ENCODE measurements at places on chromosomes 4 and X. TPM values are rescaled to one million over a fixed set of nuclear protein-coding genes. Genes with fewer than 3 reads are reported as not detected.

Gene CD40LG
- not detected for total RNA-seq

Gene LPAR4
- not detected for total RNA-seq

Gene SHROOM4
- total RNA-seq: 2.2 TPM

Gene ETDB
- not detected for total RNA-seq

Gene MAEA
- total RNA-seq: 77.2 TPM

Gene ADGRG4
- not detected for total RNA-seq

Gene TIGD4
- not detected for total RNA-seq

Gene RAB39B
- total RNA-seq: 0.56 TPM

Gene SH3RF1
- 29.8 TPM for total RNA-seq

Gene GSTCD
- total RNA-seq: 20.3 TPM

Gene RXFP1
- not detected for total RNA-seq

Gene CYLC1
- total RNA-seq: not detected
